ENCODE measurements at places on chromosomes 1 and 21. TPM values are rescaled to one million over a fixed set of nuclear protein-coding genes. Genes with fewer than 3 reads are reported as not detected.
A peak's percentile ranks its signal among the peaks of the same experiment; 100 is the strongest.

Gene ACTA1
- total RNA-seq, result not detected

GRCh38 chr1:44073528-44073927 is 42.3 kb upstream of the SLC6A9 start:
- H3K27ac ChIP-seq, result no peak overlapping the region
- DNase-seq, result no peak
- no peak overlapping the region for H3K4me3 ChIP-seq
- peaks cover 10% of the 10 kb centered on the region for H3K4me1 ChIP-seq

- no peak overlapping the region for H3K4me3 ChIP-seq
- H3K4me1 ChIP-seq, result no peaks in the 10 kb centered on the region
- H3K36me3 ChIP-seq, result no peaks in the 10 kb centered on the region
- peak overlapping the region; percentile 69 for H3K27ac ChIP-seq
- DNase-seq, result no peak
These were observed 50.3 kb downstream of the GPR161 start for GRCh38 chr1:168086438-168086837.

- DNase-seq, result no peak
- H3K4me3 ChIP-seq, result no peak overlapping the region
- no peaks in the 10 kb centered on the region for H3K4me1 ChIP-seq
- no peak overlapping the region for H3K27ac ChIP-seq
- H3K36me3 ChIP-seq, result no peaks in the 10 kb centered on the region
These were observed 608.2 kb upstream of the ADGRL4 start for GRCh38 chr1:79614762-79615161.

Gene FAM78B
- total RNA-seq, result 2.0 TPM

DNA sequence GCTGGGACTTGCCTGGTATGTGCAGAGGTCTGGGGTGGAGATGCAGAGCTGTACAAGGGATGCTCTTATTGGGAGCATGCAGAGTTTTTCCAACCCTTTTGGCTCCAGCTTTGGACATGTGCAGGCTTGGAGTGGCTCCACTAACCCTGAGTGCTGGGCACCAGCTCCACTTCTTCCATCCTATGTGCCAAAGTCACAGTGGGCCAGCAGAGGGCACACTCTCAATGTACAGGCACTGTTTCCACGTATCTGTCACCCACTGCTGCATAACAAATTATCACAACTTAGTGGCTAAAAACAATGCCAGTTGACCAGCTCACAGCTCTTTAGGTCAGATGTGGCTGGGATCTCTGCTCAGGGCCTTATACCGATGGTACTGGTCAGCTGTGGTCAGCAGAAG is 631.8 kb downstream of the AJAP1 start:
- H3K4me3 ChIP-seq, result no peak overlapping the region
- no peak for DNase-seq
- no peaks in the 10 kb centered on the region for H3K4me1 ChIP-seq
- H3K27me3 ChIP-seq, result no peaks in the 10 kb centered on the region

Gene NUP210L
- not detected for total RNA-seq

Gene RGS8
- total RNA-seq, result not detected

DNA sequence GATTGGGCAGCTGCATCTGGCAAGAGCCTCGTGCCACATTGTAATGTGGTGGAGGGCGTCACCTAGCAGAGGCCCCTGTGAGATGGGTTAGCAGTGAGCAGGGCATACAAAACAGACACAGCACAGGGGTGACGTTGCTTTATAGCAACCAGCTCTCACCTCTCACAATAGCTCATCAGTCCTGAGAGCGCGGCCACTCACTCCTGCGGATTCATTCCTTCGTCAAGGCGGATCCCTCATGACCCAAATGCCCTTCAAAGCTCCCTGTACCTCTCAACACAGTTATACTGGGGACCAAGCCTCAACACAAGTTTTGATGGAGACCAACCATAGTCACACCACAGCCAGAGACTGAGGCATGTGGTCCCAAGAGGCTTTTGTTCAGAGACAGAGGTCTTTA is 22.9 kb downstream of the SLC37A1 start:
- H3K27ac ChIP-seq, result no peak overlapping the region
- peak; percentile 9 for DNase-seq
- H3K4me3 ChIP-seq, result no peak overlapping the region
- no peaks in the 10 kb centered on the region for H3K27me3 ChIP-seq
- no peaks in the 10 kb centered on the region for H3K36me3 ChIP-seq

DNA sequence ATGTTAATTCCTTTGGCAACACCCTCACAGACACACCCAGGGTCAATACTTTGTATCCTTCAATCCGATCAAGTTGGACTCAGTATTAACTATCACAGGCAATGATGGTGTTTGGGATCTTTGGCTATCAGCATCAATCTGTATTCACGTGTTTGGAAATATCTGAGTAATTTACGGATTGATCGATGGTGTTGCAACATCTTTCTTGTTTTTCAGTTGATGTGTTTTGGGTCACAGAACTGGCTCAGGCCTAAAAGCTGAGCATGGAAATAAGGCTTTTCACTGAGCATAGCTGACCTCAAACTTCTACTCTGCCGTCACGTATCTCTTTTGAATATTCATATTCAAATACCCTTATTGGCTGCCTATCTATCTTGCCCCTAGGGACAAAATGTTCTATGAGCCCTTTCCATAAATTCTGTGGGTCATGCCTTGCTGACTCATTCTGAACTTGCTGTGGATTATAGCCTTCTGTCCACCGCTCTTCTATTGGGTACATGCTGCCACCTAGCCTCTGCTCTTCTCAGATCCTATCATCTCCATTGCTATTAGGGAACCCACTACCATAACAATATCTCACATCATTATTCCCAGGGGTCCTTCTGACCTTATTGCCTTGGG is 156.0 kb downstream of the PDE4B start:
- no peak overlapping the region for H3K27ac ChIP-seq
- H3K4me1 ChIP-seq, result no peaks in the 10 kb centered on the region
- H3K4me3 ChIP-seq, result no peak overlapping the region
- H3K27me3 ChIP-seq, result no peaks in the 10 kb centered on the region

- H3K36me3 ChIP-seq, result no peaks in the 10 kb centered on the region
- H3K4me3 ChIP-seq, result no peak overlapping the region
These were observed 39.8 kb upstream of the SELENON start for GRCh38 chr1:25760122-25760719.

GRCh38 chr1:166368030-166368429 is 201.2 kb upstream of the FAM78B start:
- no peak overlapping the region for H3K27ac ChIP-seq
- DNase-seq, result no peak
- H3K4me3 ChIP-seq, result no peak overlapping the region
- no peaks in the 10 kb centered on the region for H3K4me1 ChIP-seq

Gene CACNA1S
- not detected for total RNA-seq

DNA sequence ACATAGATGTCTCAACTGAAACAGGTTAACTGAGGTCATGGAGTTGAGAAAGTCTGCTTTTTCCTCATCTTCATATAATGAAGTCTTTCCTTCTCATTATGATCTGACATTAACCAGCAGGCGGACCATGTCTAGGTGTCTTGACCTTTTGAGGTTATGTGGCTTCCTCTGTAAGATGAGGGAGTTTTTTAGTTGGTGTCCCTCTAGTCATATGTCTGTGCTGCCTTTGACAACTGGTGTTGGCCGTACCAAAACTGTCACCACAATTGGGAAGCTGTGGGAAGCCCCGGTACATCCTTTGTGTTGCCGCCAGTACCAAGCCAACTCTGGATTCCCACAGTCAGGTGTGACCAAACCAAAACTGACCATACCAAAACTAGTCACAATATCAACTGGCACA is 105.1 kb downstream of the PBX1 start:
- no peaks in the 10 kb centered on the region for H3K36me3 ChIP-seq
- no peaks in the 10 kb centered on the region for H3K27me3 ChIP-seq
- H3K4me1 ChIP-seq, result peaks cover 61% of the 10 kb centered on the region
- H3K4me3 ChIP-seq, result no peak overlapping the region
- no peak overlapping the region for H3K27ac ChIP-seq

DNA sequence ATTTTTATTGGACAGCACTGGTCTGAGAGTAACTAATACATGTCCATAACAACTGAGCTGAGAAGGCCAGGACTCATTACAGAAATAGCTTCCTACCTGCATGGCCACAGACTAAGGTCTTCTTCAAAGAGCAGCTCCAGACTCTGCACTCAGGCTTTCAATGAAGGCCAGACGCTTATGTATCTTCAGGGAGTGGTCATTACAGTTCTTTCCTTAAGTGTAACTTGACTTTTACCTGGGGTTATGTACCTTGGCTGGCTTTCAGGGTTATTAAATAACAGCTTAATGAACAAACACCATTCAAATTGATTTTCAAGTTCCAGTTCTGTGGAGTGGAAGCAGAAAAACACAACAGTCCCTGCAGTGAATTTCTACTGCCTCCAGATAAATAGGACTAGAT is 23.8 kb upstream of the SLC22A15 start:
- H3K27ac ChIP-seq, result no peak overlapping the region
- no peaks in the 10 kb centered on the region for H3K4me1 ChIP-seq
- no peak overlapping the region for H3K4me3 ChIP-seq
- H3K36me3 ChIP-seq, result no peaks in the 10 kb centered on the region
- DNase-seq, result no peak
- H3K27me3 ChIP-seq, result no peaks in the 10 kb centered on the region

- H3K27ac ChIP-seq, result no peak overlapping the region
- H3K36me3 ChIP-seq, result no peaks in the 10 kb centered on the region
- no peak for DNase-seq
- H3K4me3 ChIP-seq, result no peak overlapping the region
These were observed 68.9 kb upstream of the PARP1 start for GRCh38 chr1:226476648-226477319.

Gene DISC1
- total RNA-seq, result 14.1 TPM

Measured in sigmoid colon (tissue), 7 donors.